ENCODE measurements at places on chromosomes 12 and 14.

GRCh38 chr12:65938807-65939206 is 114.5 kb downstream of the HMGA2 start:
- no peak for DNase-seq

GRCh38 chr12:4855121-4855924 is 54.4 kb upstream of the KCNA1 start:
- DNase-seq: peak; percentile 50

DNA sequence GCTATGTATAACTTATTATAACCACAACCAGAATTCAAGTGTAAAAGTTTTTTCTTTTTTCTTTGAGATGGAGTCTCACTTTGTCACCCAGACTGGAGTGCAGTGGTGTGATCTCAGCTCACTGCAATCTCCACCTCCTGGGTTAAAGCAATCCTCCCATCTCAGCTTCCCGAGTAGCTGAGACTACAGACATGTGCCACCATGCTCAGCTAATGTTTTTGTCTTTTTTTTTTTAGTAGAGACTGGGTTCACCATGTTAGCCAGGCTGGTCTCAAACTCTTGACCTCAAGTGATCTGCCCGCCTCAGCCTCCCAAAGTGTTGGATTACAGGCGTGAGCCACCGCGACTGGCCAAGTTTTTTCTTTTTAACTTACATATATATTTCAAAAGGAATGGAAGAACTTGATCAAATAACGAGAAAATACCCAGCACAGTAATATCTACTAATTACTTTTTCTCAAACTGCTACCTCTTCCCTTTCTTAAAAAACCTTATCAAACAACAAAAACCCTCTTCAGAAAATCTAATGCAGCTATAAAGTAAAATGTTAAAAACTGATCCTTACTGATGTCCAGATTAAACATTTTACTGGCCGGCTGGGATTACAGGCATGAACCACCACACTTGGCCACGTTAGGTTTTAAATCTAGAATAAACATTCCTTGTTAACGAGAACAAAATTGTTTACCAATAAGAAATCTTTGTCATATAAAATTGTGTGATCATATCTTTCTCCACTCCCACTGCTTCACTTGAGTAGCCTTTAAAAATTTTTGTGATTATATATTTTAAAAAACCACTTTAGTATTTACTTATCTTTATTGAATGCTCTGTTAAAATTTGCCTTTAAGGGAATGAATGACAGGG is 41.3 kb upstream of the WDR89 start:
- DNase-seq: no peak

DNA sequence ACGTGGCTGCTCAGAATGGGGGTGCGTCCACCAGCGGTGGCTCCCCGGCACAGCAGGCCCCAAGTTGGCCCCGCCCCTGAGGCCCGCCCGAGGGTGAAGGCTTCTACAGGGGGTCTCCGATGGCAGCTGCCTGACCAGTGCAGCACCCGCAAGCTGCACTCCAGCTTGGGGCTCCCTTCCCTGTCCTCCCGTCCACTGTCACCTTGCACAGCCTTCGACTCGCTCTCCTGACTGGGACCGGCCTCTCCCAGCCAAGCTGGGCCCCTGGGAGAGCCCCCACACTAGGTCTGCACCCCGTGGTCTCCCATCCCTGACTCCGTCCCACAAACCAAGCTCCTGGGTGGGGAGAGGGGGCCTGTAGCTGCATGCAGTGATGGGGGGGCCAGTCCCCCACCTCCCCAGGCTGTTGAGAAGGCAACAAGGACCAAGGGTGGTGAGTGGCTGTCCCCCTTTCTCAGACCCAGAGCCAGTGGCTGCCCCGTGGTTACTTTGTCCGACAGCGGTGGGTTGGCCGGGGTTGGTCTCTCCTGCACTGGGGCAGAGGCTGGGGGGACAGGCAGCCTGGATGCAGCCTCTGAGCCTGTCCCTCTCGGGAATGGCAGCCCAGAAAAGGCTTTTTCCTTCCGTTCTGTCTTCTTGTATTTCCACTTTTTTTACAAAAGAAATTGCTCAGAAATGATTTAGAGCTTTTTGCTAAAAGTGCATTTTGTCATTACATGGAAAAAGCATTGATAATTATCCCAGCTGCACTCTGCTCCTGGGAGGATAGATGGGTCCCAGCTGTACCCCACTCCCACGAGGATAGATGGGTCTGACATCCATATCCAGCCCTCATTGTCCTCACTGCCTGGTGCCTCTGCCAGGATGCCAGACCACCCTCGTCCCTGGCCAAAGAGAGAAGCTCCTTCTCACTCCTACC is 217.0 kb downstream of the KIF26A start:
- DNase-seq: no peak

GRCh38 chr14:92383805-92384204 is 60.8 kb downstream of the SLC24A4 start:
- no peak for DNase-seq

DNA sequence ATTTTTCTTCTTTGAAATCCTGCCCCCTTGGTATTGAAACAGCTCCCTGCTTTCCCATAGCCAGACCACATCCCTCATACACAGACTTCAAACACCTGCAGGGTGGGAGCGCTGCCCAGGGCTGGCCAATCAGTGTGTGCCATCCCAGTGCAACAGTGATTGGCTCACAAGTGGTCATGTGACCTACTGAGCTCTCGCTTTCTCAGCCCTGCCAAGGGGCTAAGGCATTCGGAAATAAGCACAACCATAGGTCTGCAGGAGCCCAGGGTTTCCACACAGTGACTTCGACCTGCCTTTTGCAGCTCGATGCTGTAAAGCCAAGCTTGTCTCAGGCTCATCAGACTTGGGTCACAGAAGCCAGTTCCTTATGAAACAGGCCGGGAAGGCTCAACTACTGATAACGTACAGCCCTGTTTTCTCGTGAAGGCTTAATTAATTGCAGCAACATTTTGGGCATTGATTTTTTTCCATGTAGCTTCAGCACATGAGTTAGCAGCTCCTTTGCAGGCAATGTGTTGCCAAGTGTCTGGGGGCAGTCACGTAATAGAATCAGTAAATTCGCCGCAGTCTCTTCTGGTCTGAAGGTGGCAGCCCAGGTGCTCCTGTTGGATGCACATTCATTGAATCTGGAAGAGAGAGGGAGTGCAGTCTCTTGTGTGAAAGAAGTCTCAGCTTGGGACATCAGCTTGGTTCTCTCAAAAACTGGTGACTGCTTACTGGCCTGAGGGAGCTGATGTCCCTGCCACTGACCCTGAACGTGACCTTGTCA is 1091.8 kb downstream of the AACS start:
- no peak for DNase-seq

GRCh38 chr14:23359167-23359626 is 5.8 kb downstream of the EFS start:
- DNase-seq: no peak

- DNase-seq: no peak
These were observed 71.7 kb upstream of the ETV6 start for GRCh38 chr12:11577658-11578260.

- DNase-seq: peak; percentile 4
These were observed 693.0 kb downstream of the NRXN3 start for GRCh38 chr14:78863143-78863542.

DNA sequence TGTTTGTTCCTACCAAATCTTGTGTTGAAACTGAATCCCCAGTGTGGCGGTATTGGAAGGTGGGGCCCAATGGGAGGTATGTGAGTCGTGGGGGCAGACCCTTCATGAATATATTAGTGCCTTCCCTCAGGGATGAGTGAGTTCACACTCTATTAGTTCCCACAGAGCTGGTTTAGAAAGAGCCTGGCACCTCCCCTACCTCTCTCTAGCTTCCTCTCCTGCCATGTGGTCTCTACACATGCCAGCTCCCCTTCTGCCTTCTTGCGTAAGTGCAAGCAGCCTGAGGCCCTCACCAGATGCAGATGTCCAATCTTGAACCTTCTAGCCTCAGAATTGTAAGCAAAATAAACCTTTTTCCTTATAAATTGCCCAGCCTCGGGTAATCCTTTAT is 105.8 kb downstream of the SPTSSA start:
- no peak for DNase-seq

Measured in hematopoietic multipotent progenitor cell treated with erythropoietin and hydrocortisone succinate and interleukin-3 and kit ligand, for 15 days (in vitro differentiated cells).